ENCODE measurements at places on chromosomes 16 and 17.

DNA sequence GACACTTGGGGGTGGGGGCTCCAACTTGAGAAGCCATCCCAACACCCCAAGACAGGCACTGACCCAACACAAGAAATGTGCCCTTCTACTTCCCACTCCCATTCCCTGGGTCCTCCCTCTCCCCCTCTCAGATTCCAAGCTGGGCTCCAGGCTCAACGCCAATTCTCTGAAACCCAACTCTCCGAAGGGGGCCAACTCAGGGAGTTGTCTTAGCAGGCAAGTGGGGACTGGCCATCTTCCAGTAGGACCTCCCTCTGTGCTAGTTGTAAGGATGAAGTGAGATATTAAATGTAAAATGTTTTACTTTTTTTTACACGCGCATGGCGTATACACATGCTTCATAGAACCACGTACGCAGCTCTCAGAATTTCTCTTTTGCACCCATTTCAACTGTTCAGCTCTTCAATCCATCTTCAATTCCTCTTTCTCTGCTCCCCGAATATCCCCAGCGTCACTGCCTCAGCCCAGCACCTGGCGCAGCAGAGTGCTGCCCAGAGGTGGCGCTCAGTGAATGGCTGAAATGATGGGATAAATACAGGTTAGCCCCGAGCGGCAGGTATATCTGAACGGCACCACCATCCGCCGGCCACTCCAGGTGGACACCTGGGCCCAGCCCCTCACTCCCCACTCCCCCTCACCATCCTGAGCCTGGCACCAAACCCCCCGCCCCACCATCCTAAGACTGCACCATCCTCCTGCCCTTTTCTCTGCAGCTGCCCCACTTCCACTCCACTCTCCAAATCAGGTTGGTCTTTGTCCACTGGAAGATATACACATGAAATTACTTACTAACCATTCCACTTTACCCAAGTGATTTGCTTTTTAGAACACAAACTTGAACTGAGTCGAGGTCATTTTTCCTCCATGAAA is 43.9 kb upstream of the TNRC6C start:
- DNase-seq: no peak

- no peak for DNase-seq
Observed at GRCh38 chr17:82083533-82084359, 14.3 kb downstream of the FASN start.

- no peak for DNase-seq
Observed at GRCh38 chr17:48997103-48997826, at the start of gene IGF2BP1. TSS of gene IGF2BP1 (plus strand) at chr17:48997385. CDS start at chr17:48997746, 361 bp downstream.

DNA sequence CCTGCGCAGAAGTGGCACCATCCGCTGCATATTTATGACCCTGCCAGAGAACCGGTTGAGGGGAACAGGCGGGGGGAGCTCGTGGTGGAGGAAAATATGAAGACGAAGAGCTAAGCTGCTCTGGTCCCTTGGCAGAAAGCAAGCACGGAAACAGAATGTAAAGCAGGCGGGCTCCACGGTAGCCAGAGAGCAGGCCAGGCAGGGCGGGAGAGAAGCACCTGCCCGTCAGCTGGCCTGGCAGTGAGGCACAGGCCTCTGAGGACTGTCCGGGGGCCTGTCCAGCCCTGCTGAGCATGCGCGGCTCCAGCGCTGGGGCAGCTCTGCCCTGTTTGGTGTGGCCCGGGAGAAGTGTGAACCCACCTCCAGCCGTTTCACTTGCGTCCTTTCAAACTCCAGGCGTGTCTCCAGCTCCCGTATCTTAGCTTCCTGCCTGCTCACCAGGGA is 46.7 kb downstream of the PIPOX start:
- DNase-seq: no peak

DNA sequence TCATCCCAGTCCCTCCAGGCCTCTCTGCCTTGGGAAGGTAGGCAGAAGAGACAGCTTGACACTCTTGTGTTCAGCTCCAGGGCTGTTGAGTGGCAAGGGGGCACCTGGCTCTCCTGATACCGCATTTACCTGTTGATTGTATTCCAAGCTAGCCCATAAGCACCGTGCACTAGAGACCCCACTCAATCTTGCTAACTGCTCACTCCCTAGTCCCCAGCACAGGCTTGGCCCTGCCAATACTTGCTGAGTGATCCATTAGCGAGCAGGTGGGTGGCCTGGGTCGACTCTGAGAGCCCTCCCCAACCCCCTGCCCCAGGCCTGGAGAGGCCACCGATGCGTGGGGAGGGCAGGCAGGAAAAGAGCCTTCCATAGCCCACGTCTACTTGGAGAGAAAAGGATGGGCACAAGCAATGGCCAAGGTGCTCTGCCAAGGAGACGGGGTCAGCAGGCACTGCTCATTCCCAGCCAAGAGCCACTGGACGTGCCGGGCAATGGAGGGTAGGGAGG is 29.5 kb downstream of the FA2H start:
- no peak for DNase-seq

- no peak for DNase-seq
Observed at GRCh38 chr17:44661835-44662234, 5.6 kb downstream of the MEIOC start.

DNA sequence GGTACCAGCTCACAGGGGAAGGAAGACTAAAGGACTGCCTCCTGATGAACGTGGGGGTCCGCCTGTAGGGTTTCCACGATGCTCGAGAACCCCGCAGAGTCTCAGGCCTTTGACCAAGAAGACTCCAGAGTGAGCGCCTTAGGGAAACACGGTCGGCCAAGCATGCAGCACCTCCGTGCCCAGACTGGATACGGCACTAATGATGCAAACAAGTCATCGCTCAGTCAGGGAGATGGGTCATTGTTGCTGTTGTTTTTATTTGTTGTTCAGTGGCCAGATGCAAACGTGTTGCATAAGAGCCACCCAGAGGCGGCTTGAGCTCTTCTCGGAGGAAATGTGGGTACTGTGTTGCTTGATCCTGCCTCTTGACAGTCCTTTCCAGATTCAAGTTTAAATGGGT is 19.3 kb upstream of the RBFOX3 start:
- DNase-seq: no peak

- DNase-seq: no peak
Observed at GRCh38 chr16:57152096-57153093, 33.4 kb downstream of the PSME3IP1 start.

DNA sequence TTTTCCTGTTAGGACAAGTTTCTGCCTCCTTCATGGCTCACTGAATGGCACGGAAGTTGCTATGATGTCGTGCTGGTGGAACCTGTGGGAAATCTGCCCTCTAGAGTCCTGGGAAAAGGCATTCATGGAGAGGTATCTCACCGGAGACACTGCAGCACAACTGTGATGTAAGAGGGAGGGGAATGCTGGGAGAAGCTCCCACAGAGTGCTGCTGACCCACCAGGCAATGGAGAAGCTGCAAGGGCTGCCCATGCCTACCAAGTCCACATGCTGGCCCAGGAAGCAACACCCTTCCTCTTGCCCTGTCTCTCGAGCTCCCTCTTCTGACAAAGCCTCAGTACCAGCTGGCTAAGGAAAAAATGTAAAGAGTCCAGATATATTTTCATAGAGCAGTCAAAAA is 45.2 kb upstream of the SLC5A11 start:
- DNase-seq: no peak

GRCh38 chr17:4215882-4216570 is 47.8 kb downstream of the ANKFY1 start:
- no peak for DNase-seq

- no peak for DNase-seq
Observed at GRCh38 chr16:49684696-49685095, 171.2 kb downstream of the ZNF423 start.

DNA sequence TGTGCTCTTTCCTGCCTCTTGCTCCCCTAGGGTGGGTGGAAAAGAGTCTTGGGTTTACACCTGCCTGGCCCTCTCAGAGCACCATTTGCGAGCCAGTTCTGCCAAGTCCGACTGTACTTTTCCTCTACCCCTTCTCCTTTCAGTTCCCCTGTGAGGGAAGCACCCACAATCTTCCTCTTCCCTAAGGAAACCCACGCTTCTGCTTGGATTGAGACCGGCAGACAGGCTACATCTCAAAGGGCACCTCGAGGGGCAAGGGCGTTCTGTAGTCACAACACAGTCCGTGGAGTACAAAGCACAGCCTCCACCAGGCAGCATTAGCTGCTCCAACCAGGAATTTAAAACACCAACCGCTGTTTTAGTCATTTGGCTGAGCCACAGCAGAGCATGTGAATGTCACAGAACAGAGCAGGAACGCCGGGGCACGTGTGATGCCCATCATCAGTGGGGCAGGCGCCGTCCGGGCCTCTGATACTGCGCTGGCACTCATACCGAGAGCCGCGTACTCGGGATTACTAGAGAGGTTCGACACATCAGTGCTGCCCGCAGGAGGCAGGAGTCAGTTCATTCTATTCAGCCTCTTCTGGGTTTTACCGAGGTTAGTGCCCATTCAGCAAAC is 13.7 kb upstream of the MNT start:
- no peak for DNase-seq

GRCh38 chr16:75024594-75024993 is 25.8 kb downstream of the ZNRF1 start:
- no peak for DNase-seq

DNA sequence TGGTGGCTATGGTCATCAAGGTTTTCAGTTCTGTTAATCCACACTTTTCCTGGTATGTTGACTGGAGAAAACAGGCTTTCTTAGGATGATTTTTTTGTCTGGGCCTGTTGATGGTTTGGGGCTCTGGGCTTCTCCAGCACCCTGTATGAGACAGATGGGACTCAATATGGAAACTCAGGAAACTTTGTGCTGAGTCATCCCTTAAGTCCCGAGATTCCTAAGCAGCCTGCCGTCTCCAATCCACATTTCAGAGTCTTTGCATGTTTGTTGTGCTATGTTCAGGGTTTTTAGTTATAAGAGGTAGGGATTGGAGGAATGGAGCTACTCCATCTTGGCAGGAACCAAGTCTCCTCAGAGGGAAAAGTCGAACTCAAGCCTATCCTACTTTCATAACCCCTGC is 253.3 kb upstream of the FOXF1 start:
- no peak for DNase-seq

- DNase-seq: no peak
Observed at GRCh38 chr16:18811925-18812324, 10.6 kb upstream of the ARL6IP1 start.

DNA sequence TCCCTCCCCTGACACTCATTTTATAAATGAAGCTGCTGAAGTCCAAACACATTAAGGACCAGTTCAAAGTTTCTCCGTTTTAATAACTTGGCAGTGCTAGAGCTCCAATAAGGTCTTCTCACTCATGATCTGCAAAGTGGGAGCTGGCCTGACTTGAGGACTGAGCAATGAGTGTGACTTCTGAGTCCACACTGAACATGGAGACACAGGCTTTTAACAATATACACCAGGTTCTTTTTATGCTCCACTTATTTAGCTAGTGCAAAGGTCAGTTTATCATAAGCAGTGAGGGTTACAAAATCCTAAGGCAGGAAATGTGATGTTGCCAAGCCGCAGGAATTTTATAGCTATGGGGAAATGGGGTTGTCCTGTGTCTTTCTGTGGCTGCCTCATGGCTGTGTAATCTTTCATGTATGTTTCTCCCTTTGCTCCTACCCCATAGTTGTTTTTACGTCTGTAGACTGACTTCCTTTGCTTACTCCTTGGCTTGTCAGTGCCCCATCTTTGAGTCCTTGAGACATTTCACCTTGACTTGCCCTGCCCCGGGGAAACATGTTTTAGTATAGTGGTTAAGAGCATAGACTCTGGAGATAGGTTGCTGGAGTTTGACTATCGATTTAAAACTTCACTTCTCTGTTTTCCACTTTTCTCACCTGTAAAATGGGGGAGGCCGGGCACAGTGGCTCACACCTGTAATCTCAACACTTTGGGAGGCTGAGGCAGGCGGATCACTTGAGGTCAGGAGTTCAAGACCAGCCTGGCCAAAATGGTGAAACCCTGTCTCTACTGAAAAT is 12.2 kb upstream of the MMD start:
- DNase-seq: no peak

DNA sequence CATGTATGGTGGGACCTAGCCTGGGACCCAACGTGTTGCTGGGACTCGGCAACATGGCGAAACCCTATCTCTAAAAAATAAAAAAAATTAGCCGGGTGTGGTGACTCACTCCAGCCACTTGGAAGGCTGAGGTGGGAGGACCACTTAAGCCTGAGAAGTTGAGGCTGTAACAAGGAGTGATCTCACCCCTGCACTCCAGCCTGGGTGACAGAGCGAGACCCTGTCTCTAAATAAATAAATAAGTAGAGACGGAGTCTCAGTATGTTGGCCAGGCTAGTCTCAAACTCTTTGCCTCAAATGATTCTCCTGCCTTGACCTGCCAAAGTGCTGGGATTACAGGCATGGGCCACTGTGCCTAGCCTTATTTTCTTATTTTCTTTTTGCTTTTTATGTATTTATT is 10.1 kb upstream of the CNP start:
- no peak for DNase-seq

DNA sequence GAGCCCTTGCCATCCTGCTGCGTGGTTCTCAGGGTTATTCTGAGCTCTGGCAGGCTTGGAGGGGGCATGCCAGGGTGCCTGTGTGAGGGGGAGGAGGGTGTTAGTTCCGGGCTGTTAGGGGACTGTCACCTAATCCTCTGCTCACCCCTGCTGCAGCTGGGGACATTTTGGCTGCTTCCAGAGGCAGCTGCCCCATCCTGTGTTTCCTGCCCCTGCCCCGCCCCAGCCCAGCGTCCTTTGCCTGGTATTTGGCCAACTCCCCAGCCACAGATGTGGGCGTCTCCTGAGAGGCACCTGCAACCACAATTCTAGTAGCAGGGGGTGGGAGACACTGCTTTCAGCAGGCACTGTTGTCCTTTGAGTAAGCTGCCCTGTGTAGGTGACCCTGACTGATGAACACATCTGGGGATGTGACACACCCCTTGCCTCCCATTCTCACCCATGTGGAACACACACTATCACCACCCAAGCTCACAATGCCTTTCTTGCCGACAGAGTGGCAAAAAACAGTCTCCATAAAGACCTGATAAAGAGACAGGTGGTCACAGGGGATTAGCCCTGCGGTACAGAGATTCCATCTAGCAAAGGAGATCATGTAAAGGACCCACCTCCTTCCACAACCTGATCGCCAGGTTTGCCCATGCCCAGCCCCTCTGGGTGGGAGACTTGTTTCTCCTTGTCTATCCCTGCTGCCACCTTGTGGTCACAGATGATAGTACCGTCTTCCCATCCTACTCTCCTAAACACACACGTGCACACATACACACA is at the start of gene CHRNE:
TSS of gene CHRNE (minus strand) at position 48 of the 768 bp plus-strand sequence. CDS start at position 13, 35 bp downstream.
- DNase-seq: peak; percentile 51

DNA sequence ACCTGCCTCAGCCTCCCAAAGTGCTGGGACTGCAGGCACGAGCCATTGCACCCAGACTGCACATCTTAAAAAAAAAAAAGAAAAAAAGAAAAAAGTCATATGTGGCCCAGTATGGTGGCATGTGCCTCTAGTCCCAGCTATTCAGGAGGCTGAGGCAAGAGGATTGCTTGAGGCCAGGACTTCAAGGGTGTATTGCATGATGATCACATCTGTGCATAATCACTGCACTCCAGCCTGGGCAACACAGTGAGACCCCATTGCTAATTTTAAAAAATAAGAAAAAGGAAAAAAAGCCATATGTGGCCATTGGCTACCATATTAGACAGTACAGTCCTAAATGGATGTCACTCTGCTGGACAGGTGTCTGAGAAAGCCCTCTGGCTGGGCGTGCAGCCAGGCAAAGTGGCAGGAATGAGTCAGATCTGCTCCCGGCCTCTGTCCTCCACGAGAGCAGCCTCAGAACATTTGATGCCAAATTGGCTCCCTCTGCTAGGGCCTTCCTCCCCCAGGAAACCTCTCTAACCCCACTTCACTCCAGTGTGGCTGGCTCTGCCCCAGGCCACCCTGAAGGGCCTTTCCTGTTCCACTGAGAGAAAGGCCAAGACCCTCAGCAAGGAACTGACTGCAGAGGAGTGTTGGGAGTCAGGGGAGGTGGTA is 14.7 kb downstream of the CA7 start:
- no peak for DNase-seq

Data from stimulated activated CD8-positive, alpha-beta memory T cell treated with anti-CD3 and anti-CD28 coated beads, Interleukin-7, amount 100 ng/mL, for 24 hours (primary cell).